Stimulated activated CD4-positive, alpha-beta T cell treated with anti-CD3 and anti-CD28 coated beads, Interleukin-4, amount 100 ng/mL, for 4 hours (primary cell): ENCODE measurements at places on chromosomes 6 and 20.

- DNase-seq = no peak
These were observed 65.0 kb upstream of the XRN2 start for GRCh38 chr20:21237956-21238799.

DNA sequence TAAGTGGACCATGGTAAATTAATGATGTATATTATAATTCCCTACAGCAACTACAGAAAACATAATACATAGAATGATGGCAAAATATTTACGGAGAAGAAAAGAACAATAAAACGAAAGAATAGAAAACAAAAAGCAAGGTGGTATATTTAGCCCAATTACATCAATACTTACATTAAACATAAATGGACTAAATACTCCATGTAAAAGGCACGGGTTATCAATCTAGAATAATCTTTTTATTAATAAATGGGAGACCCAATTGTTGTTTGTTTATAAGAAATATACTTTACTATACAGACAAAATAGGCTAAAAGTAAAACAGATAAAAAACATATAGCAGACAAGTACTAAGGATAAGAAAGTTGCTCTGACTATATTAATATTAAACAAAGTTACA, 137.2 kb downstream of the TASP1 start:
- no peak for DNase-seq

DNA sequence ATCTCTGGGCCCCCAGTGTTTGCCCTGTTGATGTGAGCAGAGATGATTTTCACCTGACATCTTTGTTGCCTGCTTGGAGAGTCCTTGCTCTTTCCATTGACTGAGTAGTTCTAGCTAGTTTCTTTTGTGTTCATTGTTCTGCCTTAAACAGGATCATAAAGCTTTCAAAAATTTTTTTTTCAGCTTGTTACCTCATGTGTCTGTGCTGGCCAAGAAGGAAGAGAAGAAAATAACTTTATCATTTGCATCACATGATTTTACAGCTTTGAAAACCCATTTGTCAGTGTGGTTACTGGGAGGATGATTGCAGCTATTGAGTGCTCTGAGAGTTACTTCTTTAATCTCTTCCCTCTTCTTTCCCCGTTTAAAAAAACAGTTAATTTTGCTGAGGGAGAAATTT, 16.0 kb downstream of the FOXO3 start:
- DNase-seq = no peak

GRCh38 chr6:25476126-25476525, 175.9 kb upstream of the SCGN start:
- no peak for DNase-seq

DNA sequence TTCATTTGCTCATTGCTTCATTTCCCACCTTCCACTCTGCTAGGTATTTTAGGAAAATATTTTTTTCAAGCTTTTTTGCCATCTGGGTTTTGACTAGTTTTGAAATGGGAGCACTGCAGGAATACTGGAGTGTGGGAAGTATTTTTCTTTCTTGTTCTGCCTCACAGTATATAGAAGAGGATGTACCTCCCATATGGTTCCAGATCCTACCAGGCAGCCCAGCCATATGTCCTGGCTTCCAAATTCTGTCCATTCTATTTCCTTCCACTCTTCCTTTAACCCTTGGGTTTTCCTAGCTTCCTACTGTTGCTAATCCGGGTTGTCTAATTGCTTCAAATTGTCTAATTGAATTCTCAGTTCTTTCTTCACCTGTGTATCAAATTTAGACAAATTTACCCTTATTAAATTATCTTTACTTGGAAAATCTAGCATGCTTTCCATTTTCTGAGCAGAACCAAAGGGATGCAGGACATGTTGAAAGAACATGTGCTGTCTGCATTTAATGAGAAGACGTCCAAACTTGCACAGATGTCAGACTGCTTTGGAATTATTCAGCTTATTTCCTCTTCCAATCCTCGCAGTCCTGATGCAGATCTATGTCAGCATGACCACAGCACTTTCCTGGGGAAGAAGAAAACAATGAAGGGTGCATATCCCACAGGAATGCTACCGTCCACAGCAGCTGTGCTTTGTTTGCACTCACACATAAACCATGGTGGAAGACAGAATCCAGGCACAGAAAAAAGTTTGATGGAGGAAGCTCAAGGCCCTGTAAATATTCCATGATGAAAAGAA, 1273.9 kb upstream of the MAP3K7 start:
- no peak for DNase-seq

GRCh38 chr6:134908906-134909516, 40.9 kb downstream of the ALDH8A1 start:
- no peak for DNase-seq

DNA sequence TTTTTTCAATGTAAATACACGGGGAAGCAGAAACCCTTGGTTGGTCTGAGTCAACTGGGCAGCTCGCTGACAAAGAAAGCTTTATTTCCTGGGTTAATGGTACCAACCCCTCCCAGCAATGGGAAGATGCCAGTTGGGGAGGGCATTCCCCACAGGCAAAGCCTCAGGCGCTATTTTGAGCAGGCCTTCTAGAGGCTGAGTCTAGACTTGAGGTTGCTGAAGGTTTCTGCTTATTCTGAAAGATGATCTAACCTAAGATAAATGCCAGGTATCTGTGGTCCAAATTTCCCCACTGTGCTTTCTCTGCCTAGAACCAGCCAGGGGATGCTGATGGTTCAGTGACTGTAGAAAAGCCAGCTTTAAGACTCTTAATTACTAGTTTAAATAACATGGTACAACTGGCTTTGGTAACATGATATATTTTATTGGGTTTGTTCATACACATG, 172.5 kb upstream of the JARID2 start:
- no peak for DNase-seq

DNA sequence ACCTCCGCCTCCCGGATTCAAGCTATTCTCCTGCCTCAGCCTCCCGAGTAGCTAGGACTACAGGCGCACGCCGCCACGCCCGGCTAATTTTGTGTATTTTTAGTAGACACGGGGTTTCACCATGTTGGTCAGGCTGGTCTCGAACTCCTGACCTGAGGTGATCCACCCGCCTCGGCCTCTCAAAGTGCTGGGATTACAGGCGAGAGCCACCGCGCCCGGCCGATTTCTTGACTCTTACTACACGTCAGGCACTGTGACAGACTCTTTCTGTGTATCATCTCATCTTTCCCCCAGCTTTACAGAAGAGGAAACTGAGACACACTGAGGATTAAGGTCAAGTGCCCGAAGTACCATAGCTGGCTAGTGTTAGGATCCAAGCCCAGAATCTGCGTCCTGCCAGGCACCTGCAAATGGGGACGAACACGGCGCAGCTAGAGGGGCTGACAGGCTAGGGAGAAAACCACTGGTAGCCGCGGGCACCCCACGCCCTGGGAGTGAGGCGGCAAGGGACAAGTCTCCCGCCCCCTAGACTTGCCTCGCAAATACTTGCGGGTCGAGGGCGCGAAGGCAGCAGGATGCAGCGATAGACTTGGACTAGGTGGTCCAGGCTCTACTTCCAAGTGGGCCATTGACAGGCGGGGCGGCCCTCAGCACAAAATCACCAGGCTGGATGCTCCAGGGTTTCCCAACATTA, 1.1 kb upstream of the TAF8 start:
- DNase-seq = no peak

DNA sequence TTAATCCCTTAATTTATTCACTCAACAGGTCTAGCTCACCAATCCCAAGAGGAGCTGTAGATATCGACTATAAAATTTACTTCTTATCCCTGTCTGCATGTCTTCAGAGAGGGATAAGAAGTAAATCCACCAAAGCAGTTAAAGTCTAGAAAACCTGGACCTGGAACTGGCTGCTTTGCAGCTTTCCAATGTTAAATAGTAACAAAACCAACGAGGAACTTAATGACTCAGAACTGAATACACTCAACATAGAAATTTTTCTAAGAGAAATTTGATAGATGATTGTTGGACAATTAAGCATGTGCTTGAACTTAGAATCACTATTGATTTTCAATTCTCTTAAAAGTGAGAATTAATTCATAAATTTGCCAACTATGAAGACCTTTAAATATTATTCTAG, 11.5 kb upstream of the TMEM244 start:
- no peak for DNase-seq

GRCh38 chr6:170072246-170072645, 218.6 kb downstream of the DLL1 start:
- DNase-seq = no peak

- no peak for DNase-seq
These were observed 52.4 kb downstream of the RALY start for GRCh38 chr20:34045930-34046725.

GRCh38 chr6:108027594-108027993, 46.9 kb downstream of the OSTM1 start:
- DNase-seq = no peak

DNA sequence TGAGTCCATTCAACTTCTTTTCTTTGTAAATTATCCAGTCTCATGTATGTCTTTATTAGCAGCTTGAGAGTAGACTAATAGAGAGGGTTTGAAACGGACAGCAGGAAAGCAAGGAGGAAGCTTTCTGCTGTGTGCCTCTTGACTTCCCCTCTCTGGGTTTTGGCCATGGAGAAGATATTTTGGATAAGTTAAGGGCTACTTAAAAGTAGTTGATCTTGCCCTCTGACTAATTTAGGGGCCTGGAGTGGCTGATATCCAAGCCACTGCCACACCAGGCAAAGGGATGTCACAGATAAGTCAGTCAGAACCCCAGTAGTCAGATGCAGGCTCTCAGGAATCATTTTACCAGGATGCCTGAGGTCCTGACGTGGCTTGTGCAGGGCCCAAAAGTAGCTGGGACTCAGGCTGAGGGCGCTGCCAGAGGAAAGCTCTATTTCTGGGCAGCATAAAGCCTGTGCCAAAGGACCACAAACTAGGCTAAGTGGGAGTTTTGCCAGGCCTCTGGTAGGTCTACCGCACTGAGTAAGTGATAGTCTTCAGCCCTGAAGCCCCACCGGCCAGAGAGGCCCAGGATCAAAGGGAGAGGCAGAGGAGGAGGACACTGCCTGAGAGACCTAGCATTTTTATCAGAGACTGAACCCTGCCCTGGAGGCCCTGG, 41.6 kb upstream of the IYD start:
- DNase-seq = no peak

- DNase-seq = no peak
These were observed 673 bp downstream of the MARCKS start for GRCh38 chr6:113857556-113858479.

DNA sequence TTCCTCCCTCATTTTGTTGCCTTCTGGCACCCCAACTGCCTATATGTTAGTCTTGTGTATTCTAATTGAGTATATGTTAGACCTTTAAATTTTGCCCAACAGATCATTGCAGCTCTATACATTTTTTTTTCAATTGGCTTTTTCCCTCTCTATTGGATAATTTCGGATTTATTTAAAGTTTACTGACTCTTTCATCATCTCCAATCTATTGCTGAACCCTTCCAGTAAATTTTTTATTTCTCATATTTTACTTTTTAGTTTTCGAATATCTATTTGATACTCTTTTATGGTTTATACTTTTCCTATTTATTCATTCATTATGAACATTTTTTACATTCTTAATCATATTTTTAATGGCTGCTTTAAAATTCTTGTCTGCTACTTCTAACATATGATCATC, 7.1 kb upstream of the SLC18B1 start:
- DNase-seq = no peak

GRCh38 chr20:36684747-36685146, 38.8 kb upstream of the SLA2 start:
- DNase-seq = no peak

GRCh38 chr20:23622839-23623343, 14.9 kb downstream of the CST3 start:
- no peak for DNase-seq

- no peak for DNase-seq
These were observed 15.3 kb downstream of the PRDM1 start for GRCh38 chr6:106101466-106101865.

GRCh38 chr6:80641591-80641990, 535.1 kb downstream of the BCKDHB start:
- DNase-seq = no peak

DNA sequence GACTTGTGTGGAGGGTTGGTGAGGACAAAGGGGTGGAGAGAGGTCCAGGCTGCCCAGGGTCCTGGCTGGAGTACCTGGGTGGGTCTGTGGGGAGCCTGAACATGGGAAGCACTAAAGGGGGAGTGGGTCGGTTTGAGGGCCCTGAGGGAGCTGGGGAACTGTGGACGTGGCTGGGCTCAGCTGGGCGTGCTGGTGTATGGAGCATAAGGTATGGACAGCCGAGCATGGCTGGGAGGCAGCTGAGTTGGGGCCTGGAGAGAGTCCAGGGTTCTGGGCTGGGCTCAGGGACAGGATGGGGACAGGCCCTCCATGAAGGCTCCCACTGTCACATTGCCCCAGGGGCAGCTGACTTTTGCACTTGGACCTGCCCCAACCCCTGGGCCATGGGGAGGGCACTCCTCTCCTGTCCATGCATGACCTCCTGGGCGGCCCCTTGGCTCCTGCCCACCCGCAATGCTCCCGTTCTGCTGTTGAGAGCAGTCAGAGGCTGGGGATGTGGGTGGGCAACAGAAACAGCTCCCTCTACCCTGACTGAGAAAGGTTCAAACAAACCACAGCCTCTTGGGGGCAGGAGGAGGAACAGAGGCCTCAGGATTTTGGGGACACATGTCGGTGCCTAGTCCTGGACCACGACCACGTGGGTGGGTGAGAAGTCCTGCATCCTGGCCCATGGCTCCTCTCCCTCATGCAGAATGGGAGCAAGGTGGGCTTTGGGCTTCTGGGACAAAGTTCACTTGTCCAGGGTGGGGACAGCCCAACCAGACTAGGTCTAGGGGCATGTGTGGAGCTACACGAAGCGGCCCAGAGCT, 4.5 kb downstream of the C20orf204 start:
- no peak for DNase-seq

- no peak for DNase-seq
These were observed 476 bp upstream of the CLIC5 start for GRCh38 chr6:46016063-46016608.
